Large intestine (tissue), 12 donors: ENCODE measurements at places on chromosomes 13 and 19. TPM values are rescaled to one million over a fixed set of nuclear protein-coding genes. Genes with fewer than 3 reads are reported as not detected.

DNA sequence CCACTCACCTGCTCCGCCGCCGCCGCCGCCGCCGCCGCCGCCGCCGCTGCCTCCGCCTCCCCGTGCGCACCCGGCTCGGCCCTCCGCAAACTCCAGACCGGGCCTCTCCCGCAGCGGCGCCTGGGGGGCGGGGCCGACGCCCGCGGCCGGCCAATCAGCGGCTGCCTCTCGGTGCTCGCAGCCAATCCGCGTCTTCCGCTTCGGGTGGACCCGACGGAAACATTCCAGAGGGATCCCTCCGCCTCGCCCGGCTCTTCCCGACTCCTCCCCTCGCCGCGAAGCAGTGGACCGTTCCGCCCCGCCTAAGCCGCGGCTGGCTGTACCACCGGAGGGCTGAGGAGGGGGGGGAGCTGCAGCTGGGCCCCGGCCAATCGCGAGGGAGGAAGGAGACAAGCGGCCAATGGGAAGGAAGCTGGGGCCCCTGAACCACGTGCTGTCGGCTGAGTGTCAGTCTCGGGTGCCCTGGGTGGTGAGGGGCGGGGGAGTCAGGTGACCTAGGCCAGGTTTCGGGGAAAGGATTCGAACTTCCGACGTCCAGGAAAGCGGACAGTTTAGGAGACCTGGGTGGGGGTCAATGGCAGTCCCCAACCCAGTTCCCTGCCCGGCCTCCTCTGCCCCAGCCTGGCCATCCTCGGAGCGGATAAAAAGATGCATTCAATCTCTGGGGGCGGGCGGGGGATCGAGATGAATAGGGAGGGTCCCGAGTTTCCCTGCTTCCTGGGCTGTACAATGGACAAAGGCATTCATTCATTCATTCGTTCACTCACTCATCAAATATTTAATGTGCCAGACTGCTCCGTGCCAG is at the start of gene GIPC1:
TSS of gene GIPC1 (minus strand) at position 99 of the 805 bp plus-strand sequence. CDS start 13,151 bp downstream, outside the sequence.
- DNase-seq, result peak; percentile 100

- DNase-seq, result no peak
These were observed 10.3 kb downstream of the CABP5 start for GRCh38 chr19:48033604-48034003.

- no peak for DNase-seq
These were observed 13.4 kb upstream of the EEF1AKMT1 start for GRCh38 chr13:20787180-20787579.

DNA sequence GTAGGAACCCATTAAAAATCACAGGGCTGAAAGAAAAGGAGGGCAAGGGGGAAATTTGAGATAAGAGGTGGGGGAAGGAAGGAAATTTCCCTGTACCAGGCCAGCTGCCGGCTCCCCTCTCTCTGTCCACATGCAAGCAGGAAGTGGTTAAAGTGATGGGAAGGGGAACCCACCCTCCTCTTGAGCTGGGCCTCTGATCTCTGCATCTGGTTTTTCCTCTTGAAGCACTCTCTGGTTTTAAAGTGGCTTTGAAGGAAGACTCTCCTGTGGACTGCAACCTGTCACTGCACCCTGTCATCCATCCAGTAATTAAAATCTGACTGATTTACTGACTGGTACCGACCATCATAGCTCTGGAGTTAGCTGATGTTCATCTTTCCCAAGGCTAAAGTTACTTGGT is 239.6 kb downstream of the TSHZ3 start:
- DNase-seq, result no peak

- no peak for DNase-seq
These were observed 21.7 kb upstream of the SLC25A30 start for GRCh38 chr13:45439781-45440462.

DNA sequence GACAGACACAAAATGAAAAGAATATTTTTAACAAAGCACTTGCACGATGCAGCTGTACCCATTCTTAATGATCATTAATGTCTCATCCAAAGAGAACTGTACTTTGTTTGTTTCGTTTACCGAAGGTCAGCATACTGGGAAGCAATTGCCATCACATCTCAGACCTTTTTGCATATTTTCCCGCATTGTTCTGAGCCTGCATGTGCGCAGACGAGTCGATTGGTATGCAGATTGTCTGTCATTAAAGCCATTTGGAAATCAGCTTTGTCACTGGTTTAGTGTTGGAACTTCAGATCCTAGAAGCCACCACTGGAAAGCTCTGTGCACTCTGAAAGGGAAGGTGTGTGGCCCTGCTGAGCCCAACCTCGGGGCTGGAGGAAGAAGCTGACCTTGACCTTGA is 15.6 kb downstream of the SPACA7 start:
- no peak for DNase-seq

- DNase-seq, result no peak
These were observed 8.9 kb downstream of the RTBDN start for GRCh38 chr19:12825254-12826131.

DNA sequence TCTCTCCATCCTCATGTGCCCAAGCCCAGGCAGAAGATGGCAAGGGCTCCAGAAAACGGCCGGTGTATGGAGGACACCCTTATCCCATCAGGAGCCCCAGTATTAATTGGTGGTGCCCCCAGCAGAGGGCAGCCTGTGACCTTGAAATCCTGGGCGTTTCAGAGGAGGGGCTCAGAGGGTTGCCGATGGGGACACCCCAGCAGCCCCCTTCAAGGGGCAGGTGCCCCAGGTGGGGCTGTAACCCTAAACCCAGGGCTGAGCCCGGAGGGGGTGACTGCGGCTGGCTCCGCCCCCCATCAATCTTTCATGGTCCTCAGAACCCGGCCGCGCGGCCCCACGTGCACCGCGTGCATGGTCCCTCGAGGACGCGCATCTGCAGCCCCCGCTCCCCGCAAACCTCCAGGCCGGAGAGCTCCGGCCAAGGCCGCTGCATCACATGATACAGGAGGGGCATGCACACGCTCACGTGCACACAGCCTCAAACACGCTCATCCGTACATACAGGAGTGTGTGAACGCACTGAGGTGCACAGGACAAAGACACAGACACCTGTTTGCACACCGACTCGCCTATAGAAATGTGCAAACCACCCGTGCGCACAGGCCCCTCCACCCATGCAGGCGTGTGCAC is 949 bp downstream of the RAB3A start:
- peak; percentile 45 for DNase-seq

DNA sequence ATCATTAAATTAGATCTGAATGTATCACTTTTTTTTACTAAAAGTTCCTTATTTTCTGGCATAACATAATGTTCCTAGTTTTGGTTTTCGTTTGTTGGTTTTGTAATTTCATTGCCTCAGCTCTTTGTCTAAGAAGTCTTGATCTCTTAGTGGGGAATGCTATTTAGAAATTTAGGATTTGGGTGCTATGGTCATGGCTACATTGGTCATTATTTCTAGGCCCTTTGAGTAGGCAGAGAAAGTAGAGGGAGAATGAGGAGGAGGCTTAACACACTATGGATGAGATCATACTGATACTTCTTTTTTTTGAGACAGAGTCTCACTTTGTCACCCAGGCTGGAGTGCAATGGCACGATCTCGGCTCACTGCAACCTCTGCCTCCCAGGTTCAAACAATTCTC is 41.8 kb downstream of the PIBF1 start:
- DNase-seq, result no peak

DNA sequence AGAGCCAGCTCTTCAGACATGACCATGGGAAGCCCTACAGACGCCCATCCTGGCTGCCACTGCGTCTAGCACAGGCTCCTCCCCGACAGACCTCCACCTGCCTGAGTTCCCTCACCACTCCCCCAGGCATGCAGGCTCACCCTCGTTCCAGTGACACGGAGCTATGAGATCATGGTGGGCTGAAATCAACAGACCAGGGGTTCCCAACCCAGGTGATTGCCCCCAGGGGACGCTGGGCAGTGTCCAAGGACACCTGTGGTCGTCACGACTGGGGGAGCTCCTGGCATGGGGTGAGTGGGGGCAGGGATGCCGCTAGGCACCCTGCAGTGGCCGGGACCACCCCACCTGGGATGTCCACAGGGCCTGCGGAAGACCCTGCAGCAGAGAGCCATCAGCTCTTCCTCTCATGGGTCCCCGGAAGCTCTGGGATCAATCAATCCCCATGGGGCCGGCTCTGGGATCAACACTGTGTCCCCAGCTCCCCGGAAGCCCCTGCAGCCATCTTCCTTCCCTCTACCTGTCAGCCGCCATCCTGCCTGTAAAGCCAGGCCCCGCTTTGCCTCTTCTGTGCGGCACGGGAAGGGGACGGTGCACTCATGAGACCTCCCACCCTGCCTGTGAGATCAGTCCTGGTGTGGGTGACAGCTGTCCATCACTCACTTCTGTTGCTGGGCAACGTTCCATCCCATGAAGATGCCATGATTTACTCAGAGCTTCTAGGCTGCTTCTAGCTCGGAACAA is 12.8 kb upstream of the MADCAM1 start:
- DNase-seq, result no peak

- DNase-seq, result no peak
These were observed 43.6 kb upstream of the MTIF3 start for GRCh38 chr13:27493981-27494380.

GRCh38 chr13:90645582-90645981 is 701.9 kb upstream of the MIR17HG start:
- no peak for DNase-seq

DNA sequence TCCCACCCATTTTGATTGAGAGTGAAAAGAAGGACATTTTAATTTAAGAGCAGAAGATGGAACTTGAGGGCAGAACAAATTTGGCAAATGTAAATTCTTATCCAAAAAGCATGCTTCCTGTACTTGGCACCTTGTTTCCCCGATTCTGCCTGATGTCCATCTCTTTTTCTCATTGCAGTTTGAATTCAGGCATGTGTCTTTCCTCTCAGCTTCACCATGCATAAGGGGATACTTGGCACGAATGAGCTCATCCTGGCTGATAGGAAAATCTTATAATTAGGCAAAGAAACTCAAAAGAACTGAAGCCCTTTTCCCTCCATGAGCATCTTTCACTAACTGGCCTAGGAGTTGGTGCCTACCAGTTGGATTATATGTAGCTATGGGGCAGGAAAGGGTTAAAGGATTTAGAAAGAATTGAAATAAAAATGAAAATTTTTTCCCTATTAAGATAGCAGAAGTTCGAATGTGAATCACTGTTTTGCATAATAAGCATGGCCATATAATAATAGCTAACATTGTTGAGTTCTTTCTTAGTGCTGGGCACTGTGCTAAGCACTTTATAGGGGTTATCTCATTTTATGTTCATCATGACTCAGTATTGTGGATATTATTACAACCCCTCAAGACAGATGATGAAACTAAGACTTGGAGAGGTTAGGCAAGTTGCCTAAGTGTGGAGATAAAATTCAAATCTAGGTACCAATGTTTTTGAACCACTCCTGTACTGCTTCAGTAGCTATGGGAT is 386.6 kb downstream of the KCNRG start:
- no peak for DNase-seq

GRCh38 chr13:49828453-49828852 is 36.0 kb upstream of the KPNA3 start:
- DNase-seq, result no peak

DNA sequence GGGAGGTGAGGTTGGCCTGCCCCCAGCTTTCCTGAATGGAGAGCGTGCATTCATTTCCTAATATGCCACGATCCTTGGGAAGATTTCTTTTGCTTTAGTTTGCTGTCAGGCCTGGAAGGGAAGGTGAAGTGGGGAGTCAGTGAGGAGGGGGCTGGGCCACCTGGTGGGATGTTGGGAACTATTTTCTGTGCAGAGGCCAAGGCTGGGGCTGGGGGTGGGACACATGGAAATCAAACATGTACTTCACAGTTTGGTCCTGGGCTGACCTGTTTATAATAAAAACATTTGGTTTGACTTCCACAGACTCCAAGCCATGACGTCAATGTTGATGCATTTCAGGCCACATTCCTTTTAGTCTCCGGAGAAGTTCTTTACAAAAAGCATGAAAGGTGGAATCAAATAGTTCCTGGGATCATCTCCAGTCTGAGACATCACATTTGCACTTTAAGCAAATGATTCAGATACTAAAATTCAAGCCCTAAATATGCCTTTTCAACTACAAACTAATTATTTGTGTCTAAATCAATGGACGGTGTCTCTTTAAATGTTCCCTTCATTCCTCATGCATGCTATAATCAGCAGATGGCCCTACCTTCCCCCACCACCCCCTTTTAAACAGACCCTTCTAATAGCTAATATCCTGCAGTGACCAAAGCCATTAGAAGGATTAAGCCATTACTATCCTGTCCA is 41.5 kb upstream of the MEDAG start:
- DNase-seq, result no peak

GRCh38 chr19:48186541-48186991 is 16.1 kb downstream of the ZSWIM9 start:
- no peak for DNase-seq

GRCh38 chr13:110137680-110138009 is 169.3 kb downstream of the COL4A1 start:
- peak; percentile 31 for DNase-seq

DNA sequence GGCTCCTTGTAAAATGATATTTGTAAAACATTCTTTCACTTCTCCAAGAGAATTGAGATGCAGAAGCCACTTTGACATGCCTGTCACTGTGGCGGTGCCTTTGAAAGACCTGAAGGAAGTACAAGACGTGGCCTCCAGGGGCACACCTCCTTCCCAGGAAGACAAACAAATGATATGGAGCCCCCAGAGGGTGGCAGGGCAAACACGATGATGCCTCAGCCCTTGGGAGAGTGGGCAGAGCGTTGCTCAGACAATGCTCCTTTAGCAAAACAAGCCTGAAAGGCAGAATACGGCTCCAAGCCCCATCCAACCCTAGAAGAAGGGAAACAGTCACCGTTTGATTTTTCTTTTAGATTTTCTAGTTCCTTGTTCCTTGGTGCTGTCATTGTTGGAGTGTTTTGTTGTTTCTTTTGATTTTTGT is 9.2 kb upstream of the ATP12A start:
- peak; percentile 30 for DNase-seq

GRCh38 chr19:13952931-13953531 is 722 bp downstream of the DCAF15 start:
- peak; percentile 39 for DNase-seq

DNA sequence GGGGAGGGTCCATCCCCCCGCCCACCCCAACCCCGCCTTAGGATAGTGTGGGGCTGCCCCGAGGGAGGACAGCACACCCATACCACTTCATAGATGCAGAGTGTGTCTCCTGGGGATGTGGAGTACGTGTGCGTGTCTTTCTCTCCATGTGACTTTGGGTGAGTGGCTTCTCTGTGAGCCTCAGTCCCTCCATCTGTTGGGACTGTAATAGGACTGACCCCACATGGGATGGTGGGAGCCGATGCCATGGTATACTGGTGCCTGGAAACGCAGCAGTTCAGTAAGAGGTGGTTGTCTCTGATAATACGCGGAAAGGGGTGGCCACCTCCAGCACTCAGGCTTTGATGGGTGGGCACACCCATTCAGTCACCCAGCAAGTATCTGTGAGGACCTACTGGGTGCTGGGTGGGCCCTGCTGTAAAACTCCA is 816 bp upstream of the PRKD2 start:
- no peak for DNase-seq

Gene NTF4
- polyA plus RNA-seq, result 0.16 TPM

Gene GARIN5A
- polyA plus RNA-seq, result 2.7 TPM

Gene ERICH6B
- polyA plus RNA-seq, result 2.1 TPM

Gene OR10H1
- not detected for polyA plus RNA-seq

Gene OR4F17
- not detected for polyA plus RNA-seq

Gene CGB5
- not detected for polyA plus RNA-seq

Gene RNF17
- not detected for polyA plus RNA-seq

Gene COL5A3
- polyA plus RNA-seq, result 5.6 TPM

Gene CCDC194
- 0.28 TPM for polyA plus RNA-seq
